Type B pancreatic cell (in vitro differentiated cells): ENCODE measurements at places on chromosomes 5 and 9. TPM values are rescaled to one million over a fixed set of nuclear protein-coding genes. Genes with fewer than 3 reads are reported as not detected.

The MTAP gene
- total RNA-seq = 73.4 and 77.4 TPM in 2 replicates

The CTXN3 gene
- 0.29 TPM in 1 of 2 replicates, not detected in the other for total RNA-seq

The DPM2 gene
- 41.6 and 56.3 TPM in 2 replicates for total RNA-seq

The LCN9 gene
- 1.1 and 2.0 TPM in 2 replicates for total RNA-seq

The LPAR1 gene
- 15.3 and 32.8 TPM in 2 replicates for total RNA-seq

The CDH9 gene
- 0.68 TPM in 1 of 2 replicates, not detected in the other for total RNA-seq

The MYO10 gene
- total RNA-seq = 33.6 and 52.5 TPM in 2 replicates

The DAB2 gene
- total RNA-seq = 24.2 and 91.6 TPM in 2 replicates

The CANX gene
- 597 and 598 TPM in 2 replicates for total RNA-seq

DNA sequence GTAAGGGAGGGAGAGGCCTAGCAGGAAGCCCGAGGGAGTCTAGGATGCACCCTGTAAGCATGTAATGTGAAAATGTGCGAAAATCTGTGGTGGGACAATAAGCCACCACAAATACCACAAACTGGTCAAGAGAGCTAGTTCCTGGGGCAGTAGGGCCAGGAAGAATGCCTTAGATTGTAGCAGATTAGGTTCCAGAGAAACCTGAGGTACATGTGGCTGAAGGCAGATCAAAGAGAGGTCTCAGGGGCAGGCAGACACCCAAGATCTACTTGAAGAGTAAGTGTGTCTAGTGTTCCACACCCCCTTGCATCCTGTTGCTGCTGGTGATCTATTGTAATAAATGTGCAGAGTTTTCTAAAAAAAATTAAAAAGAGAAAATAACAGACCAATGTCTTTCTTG, 1677.3 kb upstream of the CDH6 start:
- H3K27ac ChIP-seq = no peak overlapping the region
- no peak overlapping the region for H3K4me3 ChIP-seq
- no peak for DNase-seq
- no peaks in the 10 kb centered on the region for H3K27me3 ChIP-seq

- H3K4me3 ChIP-seq = no peak overlapping the region
- H3K4me1 ChIP-seq = no peaks in the 10 kb centered on the region
- DNase-seq = no peak
- no peaks in the 10 kb centered on the region for H3K36me3 ChIP-seq
These were observed 1326.6 kb upstream of the C9orf72 start for GRCh38 chr9:28899926-28900325.

DNA sequence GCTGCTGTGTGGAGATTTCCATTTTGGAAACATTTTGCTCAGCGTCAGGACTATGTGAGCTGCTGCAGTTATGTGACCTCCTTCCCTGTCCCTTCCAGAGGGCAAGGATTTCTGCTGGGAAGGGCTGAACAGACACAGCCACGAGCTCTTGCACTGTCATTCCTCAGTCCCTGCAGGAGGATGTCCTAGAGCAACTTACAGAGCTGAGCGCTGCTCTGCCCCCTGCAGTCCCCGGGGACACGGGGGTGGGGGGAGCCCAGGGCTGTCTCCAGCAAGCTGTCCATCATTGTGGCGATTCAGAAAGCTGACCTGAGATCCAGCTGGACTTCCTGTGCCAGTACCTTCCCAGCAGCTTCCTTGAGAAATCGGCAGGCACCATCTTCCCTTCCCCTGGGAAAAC, 28.0 kb upstream of the MAP1B start:
- DNase-seq = no peak
- H3K4me3 ChIP-seq = no peak overlapping the region
- H3K27ac ChIP-seq = no peak overlapping the region
- H3K27me3 ChIP-seq = peaks cover 9% of the 10 kb centered on the region

GRCh38 chr9:124676159-124676551, 95.0 kb downstream of the NR6A1 start:
- H3K4me1 ChIP-seq = peaks cover 25% of the 10 kb centered on the region
- no peak for DNase-seq
- no peaks in the 10 kb centered on the region for H3K27me3 ChIP-seq
- no peak overlapping the region for H3K27ac ChIP-seq

- no peak overlapping the region for H3K4me3 ChIP-seq
- no peaks in the 10 kb centered on the region for H3K27me3 ChIP-seq
- DNase-seq = no peak
- H3K27ac ChIP-seq = no peak overlapping the region
These were observed 33.7 kb downstream of the OSTF1 start for GRCh38 chr9:75121914-75122558.

DNA sequence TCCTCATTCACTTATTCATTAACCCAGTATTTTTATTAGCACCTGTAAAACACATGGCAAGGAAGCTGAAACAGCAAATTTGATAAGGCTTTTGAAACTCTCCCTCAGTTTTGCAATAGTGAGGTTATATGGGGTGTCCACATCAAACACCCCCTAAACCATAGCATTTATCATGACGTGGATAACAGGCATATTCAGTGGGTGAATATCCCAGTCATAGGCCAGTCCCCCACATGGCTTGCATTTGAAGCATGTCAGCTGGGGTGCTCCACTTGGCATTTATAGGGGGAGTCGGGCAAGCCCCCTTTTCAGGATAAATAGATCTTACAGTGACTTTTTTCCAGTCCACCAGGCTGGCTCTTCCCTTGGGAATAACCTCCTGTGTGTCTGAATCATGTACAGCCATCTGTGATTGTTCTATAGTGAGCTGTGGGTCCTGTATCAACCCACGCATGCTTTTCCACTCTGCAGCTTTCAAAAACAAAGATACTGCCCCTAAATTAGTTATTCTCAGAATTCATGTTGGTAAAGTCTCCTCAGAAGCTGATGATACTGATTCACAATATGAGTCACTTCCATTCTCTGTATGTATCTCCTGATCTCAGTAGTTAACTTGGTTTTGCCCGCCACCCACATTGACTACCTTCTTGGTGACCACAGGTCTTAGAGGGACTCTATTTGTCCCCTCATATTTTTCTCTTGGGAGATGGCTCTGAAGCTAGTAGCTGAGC, 84.4 kb upstream of the SPIN1 start:
- H3K27me3 ChIP-seq = peaks cover 7% of the 10 kb centered on the region
- H3K27ac ChIP-seq = no peak overlapping the region
- no peaks in the 10 kb centered on the region for H3K36me3 ChIP-seq
- DNase-seq = no peak
- H3K4me1 ChIP-seq = no peaks in the 10 kb centered on the region
- no peak overlapping the region for H3K4me3 ChIP-seq

DNA sequence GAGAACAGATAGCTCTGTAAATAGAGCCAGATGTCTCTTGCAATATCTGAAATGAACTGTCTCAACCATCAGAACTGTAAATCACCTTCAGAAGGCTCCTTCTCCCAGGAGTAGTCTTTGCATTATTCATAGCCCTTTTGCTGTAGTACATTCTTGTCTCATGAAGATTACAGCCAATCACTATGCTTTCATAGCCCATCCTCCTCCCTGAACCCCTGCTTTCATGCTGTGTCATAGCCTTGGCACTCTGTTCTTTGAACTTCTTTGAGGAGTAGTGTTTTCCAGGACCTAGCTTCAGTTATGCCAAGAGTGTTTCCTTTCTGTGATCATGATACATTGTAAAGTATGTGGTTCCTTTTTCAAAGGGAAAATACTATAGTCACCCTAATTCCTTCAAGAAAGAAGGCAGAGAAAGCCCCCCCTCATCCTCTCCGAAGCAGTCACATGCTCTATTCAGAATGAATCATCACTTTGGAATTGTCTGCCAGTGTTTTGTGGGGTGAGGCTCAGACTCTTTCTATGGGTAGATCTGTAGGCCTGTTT, 61.1 kb downstream of the GRIA1 start:
- H3K27me3 ChIP-seq = no peaks in the 10 kb centered on the region
- no peak overlapping the region for H3K4me3 ChIP-seq
- H3K27ac ChIP-seq = peak overlapping the region; percentile 35
- H3K4me1 ChIP-seq = peaks cover 19% of the 10 kb centered on the region

DNA sequence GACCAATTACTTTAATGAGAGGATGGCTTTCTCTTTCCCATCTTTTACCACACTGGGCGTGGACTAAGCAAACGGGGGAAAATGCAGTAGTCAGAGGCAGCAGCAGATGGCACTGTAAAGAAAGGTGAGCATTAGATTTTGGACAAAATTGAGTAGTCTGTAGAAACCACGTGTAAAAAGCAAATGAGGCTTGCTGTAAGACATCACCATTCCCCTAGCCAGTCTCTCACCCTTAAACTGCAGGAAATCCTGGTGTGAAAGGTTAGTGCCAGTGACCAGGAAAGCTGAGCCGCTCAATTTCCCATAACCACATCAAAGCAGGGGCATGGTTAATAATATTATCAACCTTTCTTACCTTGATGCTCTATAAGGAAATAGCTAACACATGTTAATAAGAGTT, 31.8 kb downstream of the SPATA31C2 start:
- no peak overlapping the region for H3K4me3 ChIP-seq
- peaks cover 4% of the 10 kb centered on the region for H3K4me1 ChIP-seq
- H3K27ac ChIP-seq = no peak overlapping the region
- H3K27me3 ChIP-seq = peaks cover 8% of the 10 kb centered on the region
- peaks cover 3% of the 10 kb centered on the region for H3K36me3 ChIP-seq

DNA sequence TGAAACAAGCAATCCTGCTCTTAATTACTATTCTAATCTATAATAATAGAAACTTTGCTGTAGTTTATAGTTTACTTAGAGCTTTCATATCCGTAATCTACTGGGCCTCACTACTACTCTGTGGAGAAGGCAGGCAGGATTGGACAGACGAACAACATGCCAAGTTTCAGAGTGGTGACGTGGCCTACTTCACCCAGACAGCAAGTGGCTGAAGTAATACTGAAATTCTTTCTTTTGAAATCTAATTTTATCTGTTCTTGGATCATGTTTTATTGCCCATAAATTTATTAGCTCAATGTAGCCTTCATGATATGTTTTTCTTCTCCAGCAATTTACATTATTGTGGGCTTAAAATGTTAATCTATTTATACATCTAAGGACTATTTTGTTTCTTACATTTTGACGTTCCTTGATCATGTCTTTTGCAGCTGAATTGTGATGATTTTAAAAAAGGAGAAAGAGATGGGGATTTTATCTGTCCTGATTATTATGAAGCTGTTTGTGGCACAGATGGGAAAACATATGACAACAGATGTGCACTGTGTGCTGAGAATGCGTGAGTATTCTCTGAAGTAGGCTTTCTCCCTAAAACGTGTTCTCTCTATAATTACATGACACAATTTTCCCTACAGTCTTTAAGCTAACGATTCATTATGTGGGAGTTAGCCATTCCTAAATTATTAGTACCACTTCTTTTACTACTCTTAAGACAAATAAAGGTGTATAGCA, 22.4 kb downstream of the SPINK5 start:
- no peaks in the 10 kb centered on the region for H3K36me3 ChIP-seq
- H3K27me3 ChIP-seq = no peaks in the 10 kb centered on the region
- H3K4me3 ChIP-seq = no peak overlapping the region
- no peak for DNase-seq
- peaks cover 12% of the 10 kb centered on the region for H3K4me1 ChIP-seq
- H3K27ac ChIP-seq = no peak overlapping the region

DNA sequence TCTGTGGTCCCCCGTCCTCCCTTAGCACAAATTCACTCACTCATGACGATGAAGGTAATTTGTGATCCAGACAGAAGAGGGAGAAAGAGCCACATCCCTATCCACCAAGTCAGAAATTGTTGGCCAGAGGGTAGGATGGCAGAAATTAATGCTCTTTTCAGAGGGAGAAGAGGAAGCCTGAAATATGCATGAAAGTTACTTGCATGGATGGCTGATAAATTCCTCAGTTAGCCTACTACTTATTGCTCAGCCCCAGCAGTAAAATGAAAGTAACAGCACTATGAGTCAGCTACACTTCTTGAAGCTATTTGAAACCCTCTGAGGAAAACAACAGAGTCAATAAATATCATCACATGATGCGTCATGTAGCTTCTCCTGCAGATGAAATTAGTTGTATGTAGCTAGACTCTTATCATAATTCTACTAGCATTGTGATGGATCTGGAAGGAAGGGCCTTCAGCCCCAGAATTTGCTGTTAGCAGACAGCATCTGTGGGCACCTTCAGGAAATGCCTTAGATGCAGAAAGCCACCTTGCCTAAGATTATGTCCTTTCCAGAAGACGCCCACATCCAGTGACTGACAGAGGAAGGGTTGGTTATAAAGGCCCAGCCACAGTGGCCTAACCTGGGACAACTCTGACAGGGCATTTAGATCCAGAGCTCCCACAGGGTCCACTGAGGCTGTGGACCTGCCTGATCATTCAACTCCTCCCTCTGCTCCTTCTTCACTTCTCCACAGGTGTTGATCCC, 81.2 kb upstream of the CCDC112 start:
- no peaks in the 10 kb centered on the region for H3K27me3 ChIP-seq
- H3K4me1 ChIP-seq = no peaks in the 10 kb centered on the region
- no peak for DNase-seq
- H3K4me3 ChIP-seq = no peak overlapping the region
- no peaks in the 10 kb centered on the region for H3K36me3 ChIP-seq

DNA sequence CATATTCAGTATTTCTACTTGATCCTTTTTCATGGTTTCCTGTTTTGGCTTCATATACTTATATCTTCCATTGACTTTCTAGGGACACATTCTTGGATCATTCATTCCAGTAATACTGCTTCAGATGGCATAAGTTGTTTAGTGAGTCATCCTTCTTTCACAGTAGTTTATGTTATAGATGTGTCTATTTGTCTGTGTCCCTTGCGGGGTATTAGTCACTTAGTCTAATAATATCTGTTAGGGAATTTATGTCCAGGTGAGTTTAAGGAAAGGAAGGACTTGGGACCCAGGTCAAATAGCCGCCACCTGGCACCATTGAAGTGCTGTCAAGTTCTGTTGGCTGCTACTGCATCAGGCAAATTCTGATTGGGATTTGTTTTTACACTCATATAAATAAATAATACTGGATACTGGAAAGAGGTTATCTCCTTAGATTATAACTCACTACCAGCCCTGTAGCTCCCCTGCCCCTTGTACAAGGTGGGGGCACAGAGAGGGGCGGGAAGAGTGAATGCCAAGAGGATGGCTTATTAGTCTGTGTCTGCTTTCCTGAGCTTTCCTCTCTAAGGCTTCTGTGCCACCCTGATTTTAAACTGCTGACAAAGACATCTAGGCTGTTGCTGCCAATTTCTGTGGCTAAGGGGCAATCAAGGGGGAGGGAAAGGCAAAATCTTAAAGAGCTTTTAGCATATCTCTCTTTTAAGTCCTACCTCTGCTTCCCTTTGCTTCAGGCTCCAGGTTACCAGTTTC, 64.9 kb downstream of the CDC42SE2 start:
- no peaks in the 10 kb centered on the region for H3K27me3 ChIP-seq
- H3K4me3 ChIP-seq = no peak overlapping the region
- H3K36me3 ChIP-seq = peaks cover 4% of the 10 kb centered on the region
- H3K4me1 ChIP-seq = no peaks in the 10 kb centered on the region

DNA sequence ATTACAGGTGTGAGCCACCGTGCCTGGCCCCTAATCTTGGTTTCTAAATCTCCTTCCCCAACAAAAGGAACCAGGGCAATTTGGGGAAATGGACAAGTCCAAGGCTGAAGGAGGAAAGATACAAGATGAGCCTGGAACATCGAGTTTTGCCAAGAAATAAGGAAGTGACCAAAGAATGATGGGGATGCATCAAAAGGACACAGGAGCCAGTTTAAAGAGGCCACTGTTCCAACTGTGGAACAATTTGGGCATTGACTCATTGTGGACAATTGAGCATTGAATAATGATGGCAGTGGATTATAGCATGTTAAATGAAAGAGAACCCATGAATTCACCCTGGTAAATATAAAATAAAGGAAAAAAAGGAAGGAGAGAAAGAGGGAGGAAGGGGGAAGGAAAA, 47.5 kb downstream of the DUSP1 start:
- H3K4me1 ChIP-seq = peaks cover 14% of the 10 kb centered on the region
- no peaks in the 10 kb centered on the region for H3K36me3 ChIP-seq
- no peak overlapping the region for H3K4me3 ChIP-seq

GRCh38 chr5:153565822-153566221, 75.4 kb downstream of the GRIA1 start:
- no peak for DNase-seq
- peaks cover 4% of the 10 kb centered on the region for H3K4me1 ChIP-seq
- H3K4me3 ChIP-seq = no peak overlapping the region
- no peak overlapping the region for H3K27ac ChIP-seq
- H3K36me3 ChIP-seq = no peaks in the 10 kb centered on the region
